ENCODE measurements at places on chromosomes 4 and X.

DNA sequence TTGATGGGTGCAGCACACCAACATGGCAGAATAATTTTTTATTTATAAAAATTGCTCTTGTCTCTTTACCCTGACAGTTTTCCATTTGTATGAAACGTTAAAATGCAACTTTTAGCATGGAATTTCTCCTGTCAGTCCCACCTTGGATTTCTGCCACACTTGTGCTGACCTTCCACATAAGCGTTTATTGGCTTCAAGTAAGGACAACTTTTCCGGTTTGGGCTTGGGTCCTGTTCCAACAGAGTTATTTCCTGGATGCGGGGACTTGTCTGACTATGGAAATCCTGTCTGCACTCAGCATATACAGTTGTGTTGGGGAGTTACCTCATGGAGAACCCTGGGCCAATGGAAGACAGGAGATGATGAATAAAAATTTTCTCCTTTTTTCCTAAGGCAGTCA lies 294.7 kb downstream of the NAF1 start:
- DNase-seq, result no peak

DNA sequence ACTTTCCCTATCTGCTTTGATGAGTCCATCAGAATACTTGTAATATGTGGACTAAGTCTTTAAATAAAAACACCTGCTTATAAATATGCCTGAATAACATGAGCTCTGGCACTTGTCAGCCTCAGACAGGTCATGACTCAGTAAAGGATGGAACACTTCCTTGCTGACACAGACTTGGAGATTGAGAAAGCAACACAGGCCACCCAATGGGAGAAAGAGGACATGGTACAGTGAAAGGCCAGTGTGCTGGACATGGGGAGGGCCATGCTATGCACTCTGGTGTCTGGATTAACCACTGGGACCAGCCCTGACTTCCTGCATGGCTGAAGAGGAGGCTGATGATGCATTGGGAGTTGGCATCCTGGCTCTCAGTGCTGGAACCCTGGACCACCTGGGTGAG lies 149.5 kb downstream of the DHRSX start:
- DNase-seq, result no peak

DNA sequence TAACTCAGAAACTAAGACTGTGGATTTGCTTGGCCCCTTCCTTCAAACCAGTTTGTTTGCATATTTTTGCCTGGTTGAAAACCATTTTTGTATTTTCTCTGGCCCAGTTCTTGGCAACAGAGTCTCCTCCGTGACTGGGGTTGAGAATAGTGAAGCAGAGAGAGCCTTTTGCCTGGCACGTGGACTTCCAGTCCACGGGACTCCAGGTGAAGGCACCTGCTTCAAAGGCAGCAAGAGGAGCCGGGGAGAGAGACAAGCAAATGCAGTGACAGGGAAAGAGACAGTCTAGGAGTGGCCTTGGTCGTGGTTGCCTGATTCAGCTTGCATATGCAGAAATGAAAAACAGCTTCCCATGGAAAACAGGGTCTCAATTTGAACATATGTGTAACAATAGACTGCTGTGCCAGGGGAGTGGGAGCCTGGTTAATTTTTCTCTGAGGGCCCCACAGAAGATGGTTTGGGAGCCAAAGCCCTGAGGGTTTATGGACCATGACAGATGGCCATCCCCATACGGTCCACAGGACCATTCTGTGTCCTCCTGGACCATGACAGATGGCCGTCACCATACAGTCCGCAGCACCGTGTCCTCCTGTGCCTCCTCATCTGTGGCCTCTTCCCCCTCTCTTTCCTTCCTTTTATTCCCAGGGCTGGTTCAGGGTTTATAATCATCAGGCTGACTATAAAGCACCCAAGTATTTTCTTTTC lies 272.2 kb upstream of the RASGEF1B start:
- no peak for DNase-seq

GRCh38 chr4:105241451-105241850 lies 94.8 kb downstream of the TET2 start:
- DNase-seq, result no peak

GRCh38 chr4:93103042-93103441 lies 725.5 kb upstream of the ATOH1 start:
- no peak for DNase-seq

GRCh38 chrX:18034945-18035344 lies 173.8 kb upstream of the RAI2 start:
- DNase-seq, result no peak

DNA sequence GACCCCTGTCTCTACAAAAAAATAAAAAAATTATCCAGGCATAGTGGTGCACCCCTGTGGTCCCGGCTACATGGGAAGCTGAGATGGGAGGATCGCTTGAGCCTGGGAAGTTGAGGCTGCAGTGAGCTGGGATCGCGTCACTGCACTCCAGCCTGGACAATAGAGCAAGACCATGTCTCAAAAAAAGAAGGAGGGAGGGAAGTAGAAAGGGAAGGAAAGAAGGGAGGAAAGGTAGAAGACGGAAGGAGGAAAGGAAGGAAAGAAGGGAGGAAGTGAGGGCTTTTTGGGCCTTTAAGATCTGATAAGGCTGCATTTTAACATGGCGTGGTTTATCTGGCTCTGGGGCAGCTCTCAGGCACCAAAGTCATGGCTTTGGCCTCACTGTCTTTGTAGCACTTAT lies 10.4 kb downstream of the PDK3 start:
- DNase-seq, result no peak

DNA sequence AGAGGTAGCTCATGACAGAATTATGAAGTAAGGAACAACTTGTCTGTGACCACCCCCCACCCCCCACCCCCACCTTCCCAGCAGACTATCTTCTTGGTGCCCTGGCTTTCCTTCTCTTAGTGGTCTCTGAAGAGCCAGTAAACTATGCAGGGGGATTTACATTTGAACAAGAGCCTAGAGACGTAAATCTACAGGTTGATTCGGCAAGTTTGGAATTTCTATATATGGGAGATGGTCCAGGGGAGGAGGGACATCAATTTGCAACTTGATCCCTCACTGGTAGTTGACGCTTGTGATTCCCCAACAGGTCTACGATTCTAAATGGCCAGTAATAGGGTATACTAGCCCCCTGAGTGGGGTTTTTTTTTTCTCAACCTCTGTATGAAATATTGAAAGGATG lies 36.7 kb downstream of the IL13RA1 start:
- DNase-seq, result no peak

GRCh38 chrX:65406532-65406931 lies 128.1 kb downstream of the LAS1L start:
- peak; percentile 19 for DNase-seq

- no peak for DNase-seq
Measured at GRCh38 chr4:139978692-139979091, 175.3 kb downstream of the MAML3 start.

DNA sequence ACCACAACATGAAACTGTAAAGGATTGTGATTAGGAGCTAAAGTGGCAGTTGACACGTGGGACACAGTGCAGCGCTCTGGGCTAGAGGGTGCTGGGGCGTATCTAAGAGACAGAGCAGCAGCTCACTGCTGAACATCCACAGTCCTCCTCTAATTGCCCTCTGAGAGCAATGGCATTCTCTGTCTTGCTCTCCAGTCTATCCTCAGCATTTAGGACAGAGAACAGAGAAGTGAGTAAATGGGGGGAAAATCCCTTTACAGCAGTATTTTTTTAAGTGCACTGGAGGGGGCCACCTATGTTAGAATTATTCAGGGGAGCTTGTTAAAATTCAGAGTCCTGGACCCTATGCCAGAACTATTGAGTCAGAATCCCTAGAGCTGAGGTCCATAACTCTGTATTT lies 4.2 kb upstream of the TMEM154 start:
- DNase-seq, result no peak

DNA sequence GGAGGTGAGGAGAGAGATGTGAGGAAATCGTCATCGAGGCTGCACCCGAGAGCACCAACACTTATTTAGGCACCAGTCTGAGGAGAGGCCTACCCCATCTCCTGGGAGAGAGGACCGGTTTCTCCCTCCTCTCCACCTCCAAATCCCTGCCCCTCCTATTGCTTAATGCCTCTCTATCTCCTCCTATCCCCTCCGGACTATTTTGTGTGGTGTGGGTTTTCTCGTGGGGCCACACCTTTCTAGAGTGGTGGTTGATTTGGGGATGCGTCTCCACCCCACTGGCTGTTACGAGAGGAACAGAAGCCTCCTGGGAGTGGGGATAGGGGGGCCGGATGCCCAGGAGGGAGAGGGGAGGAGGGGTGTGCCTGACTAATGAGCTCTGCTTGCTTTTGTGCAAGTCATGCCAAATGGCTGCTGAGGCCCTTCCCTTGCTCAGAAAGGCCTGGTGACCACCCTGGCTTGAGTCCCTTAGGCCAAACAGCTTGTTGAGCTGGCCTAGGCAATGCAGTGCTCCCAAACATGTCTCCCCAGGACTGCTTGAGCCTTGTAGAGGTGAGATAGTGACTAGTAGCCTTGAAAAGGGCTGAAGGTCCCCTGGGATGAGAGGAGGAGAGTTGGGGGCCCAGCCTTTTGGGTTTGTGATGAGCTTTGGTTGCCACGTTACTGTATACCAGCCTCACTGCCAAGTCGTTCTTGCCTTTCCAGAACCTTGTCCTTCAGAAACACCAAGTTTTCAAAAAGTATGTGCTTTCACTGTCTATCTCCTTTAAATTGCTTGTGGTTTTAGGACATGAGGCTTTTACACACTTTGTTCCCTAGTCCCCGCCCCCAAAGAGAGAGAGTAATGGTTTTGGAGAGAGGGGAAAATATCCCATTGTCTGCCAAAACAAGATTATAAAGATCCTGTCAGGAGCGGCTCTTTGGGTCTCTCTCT lies 1.2 kb downstream of the MSN start:
- peak; percentile 75 for DNase-seq

DNA sequence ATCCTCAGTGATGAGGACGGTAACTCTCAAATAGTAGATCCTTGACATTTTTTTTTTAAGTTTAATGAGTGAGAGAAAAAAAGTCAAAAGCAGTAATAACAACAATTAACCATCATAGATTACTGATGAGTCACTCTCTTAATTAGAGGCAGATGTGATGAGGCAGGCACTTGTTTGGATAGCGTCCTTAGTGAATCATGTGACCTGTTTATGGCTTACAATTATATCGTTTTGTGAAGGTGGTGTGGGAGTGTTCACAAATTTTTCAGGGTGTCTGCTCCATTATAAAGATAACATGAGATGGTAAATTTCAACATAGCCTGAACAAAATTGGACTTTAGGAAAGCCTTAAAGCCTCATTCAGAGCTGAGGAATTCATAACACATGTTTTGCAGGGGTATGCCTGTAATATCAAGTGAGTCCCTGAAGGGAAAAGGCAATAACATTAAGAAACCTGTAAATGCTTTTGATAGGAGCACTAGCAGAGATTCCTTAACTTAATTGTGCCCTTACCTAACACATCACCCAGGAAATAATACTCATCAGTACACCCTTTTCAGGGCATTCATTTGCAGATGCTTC lies 51.9 kb upstream of the XIAP start:
- no peak for DNase-seq

GRCh38 chr4:95186666-95187065 lies 362.1 kb downstream of the UNC5C start:
- DNase-seq, result no peak

GRCh38 chr4:163548481-163549243 lies 54.2 kb downstream of the TMA16 start:
- DNase-seq, result no peak

DNA sequence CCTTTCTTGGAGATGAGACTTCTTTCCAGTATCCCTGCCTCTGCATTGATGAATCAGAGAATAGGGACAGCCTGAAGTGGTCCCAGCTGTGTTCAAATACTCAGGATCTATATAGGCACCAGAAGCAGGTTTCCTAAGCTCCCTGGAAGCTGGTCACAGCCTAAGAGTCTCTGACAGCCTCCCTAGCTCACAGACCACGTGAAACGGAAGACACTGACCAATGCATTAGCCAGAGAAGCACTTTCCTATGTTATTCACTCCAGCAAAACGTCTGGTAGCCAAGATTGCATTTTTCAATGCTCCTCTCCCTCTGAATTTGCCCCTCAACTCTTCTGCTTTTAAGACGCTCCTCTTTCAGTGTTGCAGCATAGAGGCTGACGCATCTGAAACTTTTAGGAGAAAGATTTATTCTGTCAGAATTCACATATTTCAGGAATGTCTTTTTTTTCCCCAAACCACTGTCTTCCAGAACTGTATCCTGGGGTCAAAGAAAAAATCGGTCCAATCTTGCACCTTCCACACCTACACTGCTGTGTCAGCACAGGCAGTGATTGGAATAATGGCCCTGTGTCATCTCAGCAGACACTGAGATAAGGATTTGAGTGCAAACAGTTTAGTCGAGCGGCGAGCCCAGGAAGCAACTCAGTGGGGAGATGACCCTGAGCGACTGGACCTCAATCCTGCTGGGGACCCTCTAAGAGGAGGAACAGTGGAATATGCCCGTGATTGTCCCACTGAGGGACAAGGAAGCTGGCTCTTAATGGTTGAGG lies 109.4 kb downstream of the SMIM20 start:
- no peak for DNase-seq

DNA sequence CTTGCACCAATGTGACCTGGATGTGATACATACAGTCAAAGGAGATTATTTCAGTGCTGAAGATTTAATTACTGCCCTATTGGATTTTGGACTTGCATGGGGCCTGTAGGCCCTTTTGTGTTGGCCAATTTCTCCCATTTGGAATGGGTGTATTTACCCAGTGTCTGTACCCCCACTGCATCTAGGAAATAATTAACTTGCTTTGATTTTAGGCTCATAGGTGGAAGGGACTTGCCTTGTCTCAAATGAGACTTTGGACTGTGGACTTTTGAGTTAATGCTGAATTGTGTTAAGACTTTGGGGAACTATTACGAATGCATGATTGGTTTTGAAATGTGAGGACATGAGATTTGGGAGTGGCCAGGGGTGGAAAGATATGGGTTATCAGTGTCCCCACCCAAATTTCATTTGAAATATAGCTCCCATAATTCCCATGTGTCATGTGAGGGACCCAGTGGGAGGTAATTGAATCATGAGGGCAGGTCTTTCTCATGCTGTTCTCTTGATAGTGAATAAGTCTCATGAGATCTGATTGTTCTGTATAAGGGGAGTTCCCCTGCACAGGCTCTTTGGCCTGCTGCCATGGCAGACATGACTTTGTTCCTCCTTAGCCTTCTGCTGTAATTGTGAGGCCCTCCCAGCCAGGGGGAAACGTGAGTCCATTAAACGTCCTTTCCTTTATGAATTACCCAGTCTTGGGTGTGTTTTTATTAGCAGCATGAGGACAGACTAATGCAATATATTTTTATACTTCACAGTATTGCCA lies 362.2 kb upstream of the SPANXN4 start:
- no peak for DNase-seq

GRCh38 chr4:119794681-119795080 lies 166.1 kb upstream of the PDE5A start:
- DNase-seq, result no peak

DNA sequence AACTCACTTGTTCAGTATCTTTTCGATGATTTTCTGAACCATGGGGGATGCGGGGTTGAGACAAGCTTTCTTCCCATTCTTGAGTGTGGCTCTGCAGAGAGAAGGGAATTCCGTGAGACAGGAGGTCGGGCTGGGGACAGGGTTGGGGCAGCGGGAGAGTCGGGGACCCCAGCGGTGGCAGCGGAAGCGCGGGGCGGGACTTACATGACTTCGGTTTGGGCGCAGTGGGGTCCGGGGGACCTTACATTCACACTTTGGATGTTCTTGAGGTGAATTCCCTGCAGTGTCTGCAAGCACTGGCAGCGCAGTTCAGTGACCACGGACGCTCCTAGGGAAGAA lies 434 bp downstream of the CXCL3 start:
- no peak for DNase-seq

GRCh38 chr4:159010563-159011260 lies 92.2 kb upstream of the RAPGEF2 start:
- DNase-seq, result no peak

Data from activated CD4-positive, alpha-beta memory T cell treated with anti-CD3 and anti-CD28 coated beads, Interleukin-2, amount 10 ng/mL, durations not matched to agents 7 days and 5 days (primary cell).